ENCODE measurements at places on chromosomes 6 and 20.
A peak's percentile ranks its signal among the peaks of the same experiment; 100 is the strongest.

DNA sequence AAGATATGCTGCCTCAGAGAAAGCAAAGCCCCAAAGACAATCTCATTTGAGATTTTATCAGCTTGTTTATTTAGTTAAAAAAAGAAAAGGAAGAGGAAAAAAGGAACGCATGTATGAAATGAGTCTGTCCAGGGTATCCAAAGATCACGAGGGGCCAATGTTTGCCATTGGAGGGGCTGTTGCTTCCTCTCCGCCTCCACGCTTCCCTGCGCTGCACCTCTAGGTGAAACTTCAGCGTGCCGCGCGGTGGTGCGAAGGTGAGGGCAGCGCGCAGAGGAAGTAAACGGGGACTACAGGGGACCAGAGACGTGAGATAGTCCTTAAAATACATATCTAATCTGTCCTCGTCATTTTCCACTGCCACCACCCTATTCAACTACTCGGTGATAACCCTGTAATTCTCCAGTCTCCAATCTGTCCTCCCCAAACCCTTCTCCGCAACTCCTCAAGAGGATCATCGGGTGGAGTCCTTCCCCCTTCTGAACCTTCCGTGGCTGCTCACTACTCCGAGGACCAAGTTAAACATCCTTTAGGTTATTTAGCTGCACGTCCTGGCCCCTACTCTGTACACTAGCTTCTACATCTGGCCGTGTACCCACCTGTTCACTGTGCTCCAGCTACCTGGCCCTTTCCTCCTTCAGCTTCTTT is 1.1 kb upstream of the DCBLD1 start:
- DNase-seq, result peak; percentile 35

DNA sequence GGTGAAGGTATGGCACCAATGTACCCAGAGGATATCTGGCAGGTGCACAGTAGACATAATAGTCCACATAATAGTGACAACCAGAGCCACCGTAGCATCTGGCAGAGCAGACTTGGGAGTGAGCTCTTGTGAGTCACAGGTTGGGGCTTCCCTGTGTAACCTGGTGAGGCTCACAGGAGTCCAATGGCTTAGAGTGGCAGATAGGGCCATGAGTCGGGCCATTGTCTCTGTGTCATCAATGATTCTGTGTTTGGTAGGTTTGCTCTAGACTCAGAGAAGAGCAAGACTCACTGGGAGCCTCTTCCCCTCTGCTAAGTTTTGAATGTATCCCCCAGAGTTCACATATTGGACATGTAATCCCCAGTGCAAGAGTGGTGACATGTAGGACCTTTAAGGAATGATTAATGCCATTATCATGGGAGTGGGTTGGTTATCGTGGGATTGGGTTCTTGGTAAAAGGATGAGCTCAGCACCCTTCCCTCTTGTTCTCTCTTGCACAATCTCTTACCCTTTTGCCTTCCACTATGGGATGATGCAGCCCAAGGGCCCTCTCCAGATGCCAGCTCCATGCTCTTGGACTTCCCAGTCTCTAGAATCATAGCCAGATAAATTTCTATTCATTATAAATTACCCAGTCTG is 22.6 kb upstream of the SIRPA start:
- DNase-seq, result peak; percentile 41

GRCh38 chr6:6395581-6396197 is 75.2 kb upstream of the F13A1 start:
- DNase-seq, result no peak

DNA sequence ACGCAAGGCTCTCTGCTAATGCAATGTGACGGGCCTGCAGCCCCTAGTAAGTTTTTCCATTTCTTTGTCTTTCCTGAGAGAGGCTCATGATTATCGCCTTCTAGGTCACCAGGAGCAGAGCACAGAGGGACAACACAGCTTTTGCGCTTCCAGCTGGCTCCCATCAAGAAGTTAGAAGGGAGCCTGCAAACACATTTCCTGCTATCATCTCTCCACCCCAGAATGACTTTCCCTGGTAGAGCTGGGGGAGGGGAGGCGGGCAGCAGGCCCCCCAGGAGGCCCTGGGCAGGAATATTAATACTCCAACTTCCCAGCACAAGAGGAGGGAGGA is 35.7 kb upstream of the CCDC167 start:
- DNase-seq, result no peak

DNA sequence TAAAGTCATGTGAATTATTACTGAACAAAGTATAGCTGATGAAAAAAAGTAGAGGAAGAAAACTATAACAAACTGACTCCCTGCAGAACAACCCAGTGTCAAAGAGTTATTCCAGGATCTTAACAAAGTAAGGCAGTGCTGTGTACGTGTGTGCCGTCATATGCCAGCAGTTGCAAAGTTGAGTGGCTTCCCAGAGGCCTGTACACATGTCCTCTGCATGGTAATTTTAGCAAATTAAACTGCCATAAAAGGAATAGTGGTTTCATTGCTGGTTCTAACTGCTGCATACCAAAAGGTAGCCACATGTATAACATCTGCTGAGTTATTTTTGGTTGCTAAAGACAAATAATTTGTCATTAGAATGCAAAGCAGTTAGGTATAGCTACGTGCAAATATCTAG is 44.8 kb downstream of the RIPOR2 start:
- no peak for DNase-seq

DNA sequence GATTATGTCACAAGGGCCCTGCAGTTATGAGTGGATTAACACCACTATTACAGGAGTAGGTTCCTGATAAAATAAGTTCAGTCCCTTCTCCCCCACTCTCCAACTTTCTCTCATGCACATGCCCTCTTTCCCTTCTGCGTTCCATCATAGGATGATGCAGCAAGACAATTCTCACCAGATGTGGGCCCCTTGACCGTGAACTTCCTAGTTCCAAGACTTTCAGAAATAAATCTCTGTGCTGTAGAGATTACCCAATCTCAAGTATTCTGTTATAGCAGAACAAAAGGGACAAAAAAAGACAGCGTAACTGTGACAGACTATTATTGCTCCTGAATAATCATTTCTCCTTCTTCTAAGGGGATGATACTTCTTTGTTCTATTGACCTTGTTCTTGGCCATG is 33.8 kb upstream of the TMEM244 start:
- DNase-seq, result no peak

GRCh38 chr6:79180052-79180451 is 54.4 kb downstream of the HMGN3 start:
- no peak for DNase-seq

DNA sequence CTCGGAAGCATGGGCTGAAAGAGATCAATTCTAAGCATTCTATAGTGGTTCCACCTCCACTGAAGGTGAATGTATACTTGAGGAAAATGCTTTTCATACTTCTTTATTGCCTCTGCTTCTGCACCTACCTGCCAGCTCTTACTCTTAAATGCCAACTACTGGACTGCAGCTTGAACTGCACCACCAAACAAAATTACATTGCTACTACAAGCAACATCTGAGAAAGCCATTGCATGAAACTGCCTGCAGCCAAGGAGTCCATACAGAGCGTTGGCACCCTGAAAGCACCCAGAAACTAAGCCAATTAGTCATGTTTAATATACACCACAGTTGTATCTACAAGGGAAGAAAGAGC is 440.9 kb downstream of the BTBD3 start:
- DNase-seq, result no peak

- no peak for DNase-seq
Measured at GRCh38 chr6:18985996-18986395, 598.8 kb downstream of the RNF144B start.

- peak; percentile 26 for DNase-seq
Measured at GRCh38 chr6:115838763-115839401, 221.8 kb downstream of the FRK start.

GRCh38 chr6:129749749-129750120 is 39.8 kb upstream of the ARHGAP18 start:
- DNase-seq, result no peak

DNA sequence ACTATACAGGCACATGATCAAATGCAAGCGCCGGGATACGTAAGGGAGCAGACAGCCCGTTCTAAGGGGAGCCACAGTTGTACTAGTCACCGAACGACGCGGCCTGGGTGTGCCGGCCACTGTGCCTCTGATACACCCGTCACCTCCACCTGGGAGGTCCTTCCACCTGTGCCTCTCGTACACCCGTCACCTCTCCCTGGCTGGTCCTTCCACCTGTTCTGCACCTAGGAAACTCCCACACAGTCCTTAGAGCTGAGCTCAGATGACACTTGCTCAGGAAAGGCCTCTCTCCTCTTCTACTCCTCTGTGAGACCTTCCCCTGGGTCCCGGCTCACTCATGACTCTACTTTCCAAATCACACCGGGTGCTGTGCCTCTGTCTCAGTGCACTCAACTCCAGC is 245.0 kb downstream of the TTLL2 start:
- no peak for DNase-seq

DNA sequence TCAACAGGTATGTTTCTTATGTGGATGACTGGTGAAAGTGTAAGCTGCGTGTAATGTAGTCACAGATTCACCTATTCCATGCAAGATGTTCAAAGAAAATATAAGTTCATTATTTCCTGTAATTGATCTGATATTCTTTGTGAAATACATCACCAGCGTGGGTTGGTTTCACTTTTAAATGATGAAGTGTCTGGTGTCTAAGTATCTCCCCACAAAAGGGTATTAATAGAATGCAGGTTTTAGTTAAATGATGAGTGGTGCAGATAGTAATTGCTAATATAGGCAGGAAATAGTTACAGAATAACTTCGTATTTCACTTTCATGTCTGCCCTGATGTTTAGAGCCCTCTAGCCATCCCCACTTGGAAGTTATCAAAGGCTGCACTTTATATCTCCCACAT is 22.2 kb downstream of the PGBD1 start:
- no peak for DNase-seq

- DNase-seq, result peak; percentile 12
Measured at GRCh38 chr6:158270389-158271127, 41.7 kb upstream of the TULP4 start.

DNA sequence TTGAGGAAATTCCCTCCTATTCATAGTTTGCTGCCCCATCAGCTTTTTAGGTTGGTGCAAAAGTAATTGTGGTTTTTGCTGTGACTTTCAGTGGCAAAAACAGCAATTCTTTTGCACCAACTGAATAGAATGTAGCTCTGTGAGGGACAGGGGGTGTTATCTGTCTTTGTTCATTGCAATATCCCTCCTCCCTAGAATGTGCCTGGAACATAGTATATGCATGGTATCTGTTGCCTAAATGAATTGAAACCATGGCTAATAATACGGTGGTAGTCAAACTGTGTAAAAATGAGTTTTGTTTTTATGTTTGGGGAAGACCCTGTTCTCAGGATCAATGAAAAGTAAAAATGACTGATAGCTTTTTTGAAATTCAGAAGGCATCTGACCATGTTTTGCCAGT is 45.1 kb downstream of the SCAND1 start:
- no peak for DNase-seq

GRCh38 chr6:118216751-118217150 is 309.7 kb downstream of the SLC35F1 start:
- DNase-seq, result no peak

- peak; percentile 81 for DNase-seq
Measured at GRCh38 chr6:21914121-21914973, 320.8 kb downstream of the SOX4 start.

GRCh38 chr6:32047855-32048766 is 9.9 kb downstream of the CYP21A2 start:
- DNase-seq, result peak; percentile 79

GRCh38 chr6:89239338-89239737 is 22.2 kb upstream of the GABRR1 start:
- DNase-seq, result peak; percentile 54

GRCh38 chr20:44319839-44320422 is 8.9 kb upstream of the FITM2 start:
- DNase-seq, result no peak

DNA sequence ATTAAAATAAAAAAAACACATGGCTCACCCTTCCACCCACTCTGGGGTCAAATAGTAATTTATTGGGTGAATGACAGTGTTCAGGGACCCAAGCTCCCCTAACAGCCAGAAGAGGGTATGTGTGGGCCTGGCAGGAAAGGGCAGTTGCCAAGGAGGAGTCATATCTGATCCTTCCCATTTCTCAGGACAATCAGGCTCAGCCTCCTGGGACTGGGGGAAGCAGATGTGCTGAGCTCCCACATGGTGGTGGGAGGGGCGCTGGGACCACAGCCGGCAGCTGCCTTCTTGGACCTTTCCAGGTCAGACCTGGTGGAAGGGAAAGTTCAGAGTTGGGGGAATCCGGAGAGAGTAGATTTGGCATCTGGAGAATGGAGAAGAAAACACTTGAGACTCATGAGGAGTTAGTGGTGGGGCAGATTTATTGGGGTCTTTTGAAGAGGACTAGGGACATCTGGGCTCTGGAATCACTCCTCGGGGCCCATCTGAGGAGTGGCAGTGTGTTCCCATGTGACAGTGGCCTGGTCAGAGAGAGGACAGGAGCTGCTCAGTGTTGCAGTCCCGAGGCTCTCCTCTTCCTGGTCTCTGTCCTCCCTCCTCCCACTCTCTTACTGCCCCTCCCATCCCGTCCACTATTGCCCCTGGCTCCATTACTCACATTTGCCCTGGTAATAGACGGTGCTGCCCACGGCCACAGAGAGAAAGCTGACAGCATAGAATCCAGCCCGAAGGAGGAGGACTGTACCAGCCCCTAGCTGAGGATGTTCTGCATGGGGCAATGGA is 3.0 kb downstream of the LST1 start:
- no peak for DNase-seq

GRCh38 chr20:32631933-32632460 is 41.7 kb downstream of the C20orf203 start:
- DNase-seq, result no peak

DNA sequence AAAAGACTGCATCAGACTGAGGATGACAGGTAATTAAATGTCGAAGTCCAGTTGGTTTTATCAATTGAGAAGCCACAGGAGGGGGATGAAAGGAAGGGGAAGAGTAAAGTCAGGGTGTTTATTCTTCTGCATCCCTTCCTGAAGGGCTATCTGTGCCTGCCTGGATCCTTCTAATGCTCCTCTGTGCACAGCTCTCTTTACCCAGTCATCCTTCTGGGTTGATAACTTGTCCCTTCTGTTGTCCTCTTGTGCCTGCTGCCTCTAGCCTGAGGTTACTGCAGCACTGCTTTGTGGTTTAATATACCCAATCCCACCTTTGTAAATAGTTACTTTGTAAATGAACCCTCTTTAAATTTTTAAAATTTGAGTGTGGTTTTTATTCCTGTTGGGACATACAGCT is 1127.3 kb downstream of the EPHA7 start:
- DNase-seq, result no peak

- DNase-seq, result no peak
Measured at GRCh38 chr6:161360520-161360919, 86.7 kb upstream of the AGPAT4 start.

DNA sequence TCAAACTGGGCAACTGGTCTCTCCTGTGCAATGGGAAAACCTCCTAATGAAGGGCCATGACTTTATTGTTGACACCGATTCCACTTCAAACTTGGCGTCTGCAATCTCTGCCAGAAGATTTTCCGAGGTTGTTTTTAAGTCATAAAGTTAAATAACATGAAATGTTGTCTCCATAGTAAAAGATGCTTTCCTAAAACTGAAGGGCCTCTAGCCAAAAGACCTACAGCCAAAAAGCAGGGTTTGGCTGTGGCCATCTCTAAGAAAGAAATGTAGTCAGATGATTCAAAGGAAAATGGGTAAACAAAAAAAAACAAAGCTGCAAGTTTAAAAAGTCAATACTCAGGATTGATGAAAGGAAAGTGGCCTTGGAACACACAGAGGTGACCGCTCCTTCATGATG is 14.1 kb downstream of the CD93 start:
- DNase-seq, result no peak

GRCh38 chr20:50111829-50112495 is 988 bp downstream of the UBE2V1 start:
- DNase-seq, result no peak

Data from activated CD4-positive, alpha-beta T cell treated with anti-CD3 and anti-CD28 coated beads for 48 hours (primary cell).